Chondrocyte (in vitro differentiated cells): ENCODE measurements at places on chromosomes 7 and 10.

GRCh38 chr10:35130663-35131062 is 4.0 kb downstream of the CREM start:
- H3K4me3 ChIP-seq: no peak overlapping the region
- H3K4me1 ChIP-seq: peaks cover 29% of the 10 kb centered on the region
- H3K36me3 ChIP-seq: no peaks in the 10 kb centered on the region
- DNase-seq: no peak
- H3K27ac ChIP-seq: no peak overlapping the region

DNA sequence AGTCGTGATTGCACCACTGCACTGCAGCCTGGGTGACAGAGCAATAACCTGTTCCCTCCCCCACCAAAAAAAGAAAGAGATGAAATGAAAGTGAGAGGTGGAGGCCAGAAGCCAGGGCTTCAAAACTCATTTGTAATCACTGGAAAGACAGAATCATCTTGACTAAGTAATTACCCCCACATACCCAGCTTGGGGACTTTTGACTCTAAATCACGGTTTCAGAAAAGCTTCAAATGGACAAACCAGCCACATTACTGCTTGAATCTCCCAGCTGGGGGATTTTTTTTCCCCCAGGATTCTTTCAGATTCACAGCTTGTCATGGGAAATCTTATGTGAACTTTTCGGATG is 361.0 kb downstream of the FRMD4A start:
- H3K4me3 ChIP-seq: peak overlapping the region; percentile 79
- H3K4me1 ChIP-seq: peaks cover 45% of the 10 kb centered on the region
- no peaks in the 10 kb centered on the region for H3K27me3 ChIP-seq
- peak overlapping the region; percentile 95 for H3K27ac ChIP-seq
- peaks cover 15% of the 10 kb centered on the region for H3K36me3 ChIP-seq

- H3K36me3 ChIP-seq: no peaks in the 10 kb centered on the region
- H3K27me3 ChIP-seq: peaks cover 19% of the 10 kb centered on the region
- no peak for DNase-seq
- H3K4me1 ChIP-seq: no peaks in the 10 kb centered on the region
- H3K27ac ChIP-seq: no peak overlapping the region
Observed at GRCh38 chr10:117796130-117796745, 250.5 kb downstream of the RAB11FIP2 start.

GRCh38 chr7:147759327-147759943 is 831.1 kb upstream of the C7orf33 start:
- DNase-seq: no peak
- H3K27me3 ChIP-seq: peaks cover 5% of the 10 kb centered on the region
- peaks cover 4% of the 10 kb centered on the region for H3K4me1 ChIP-seq
- H3K36me3 ChIP-seq: no peaks in the 10 kb centered on the region

GRCh38 chr10:83978681-83979383 is 160.5 kb upstream of the GHITM start:
- no peak overlapping the region for H3K27ac ChIP-seq
- no peaks in the 10 kb centered on the region for H3K4me1 ChIP-seq
- H3K27me3 ChIP-seq: peaks cover 6% of the 10 kb centered on the region
- H3K4me3 ChIP-seq: no peak overlapping the region
- DNase-seq: no peak
- H3K36me3 ChIP-seq: no peaks in the 10 kb centered on the region
